Left kidney (tissue), 8 donors: ENCODE measurements at places on chromosomes 13 and 19. TPM values are rescaled to one million over a fixed set of nuclear protein-coding genes. Genes with fewer than 3 reads are reported as not detected.

GRCh38 chr13:92346046-92346445 lies 880.6 kb upstream of the GPC6 start:
- DNase-seq = no peak

DNA sequence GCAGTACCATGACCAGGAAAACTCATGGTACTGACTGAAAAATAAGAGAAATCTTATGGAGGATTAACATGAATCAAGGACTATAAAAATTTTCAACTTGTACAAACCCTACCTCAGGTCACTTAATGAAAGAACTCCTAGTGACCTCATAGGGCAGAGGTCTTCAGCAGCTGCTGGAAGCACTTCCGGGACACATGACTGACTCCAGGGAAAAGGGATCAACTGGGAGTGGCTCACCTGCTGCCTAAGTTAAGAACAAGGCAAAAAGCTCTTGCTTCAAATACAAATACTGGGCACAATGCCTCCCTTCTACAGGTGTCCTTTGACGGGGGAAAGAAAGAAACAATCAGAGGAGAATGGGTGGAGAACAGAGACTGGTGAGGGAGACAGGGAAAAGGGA lies 18.6 kb downstream of the DOCK9 start:
- no peak for DNase-seq

RFPL4A gene
- not detected for polyA plus RNA-seq

DNA sequence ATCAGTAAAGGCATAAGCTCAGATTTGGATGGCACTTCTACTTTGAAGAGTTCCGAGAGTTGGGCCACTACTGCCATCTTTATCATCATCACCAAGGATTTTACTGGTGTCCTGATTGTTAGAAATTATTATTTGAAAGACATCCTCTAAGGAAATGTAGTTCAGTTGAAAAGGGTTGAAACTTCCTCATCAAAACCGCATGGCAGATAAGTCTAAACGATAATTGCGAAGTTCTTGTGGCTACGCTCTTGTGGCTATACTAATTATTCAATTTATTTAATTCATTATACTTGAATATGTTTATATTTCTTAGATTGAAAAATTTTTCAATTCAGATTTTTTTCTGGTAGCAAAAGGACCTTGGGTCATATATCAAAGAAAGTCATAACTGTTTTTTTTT lies 22.4 kb downstream of the TNFRSF19 start:
- no peak for DNase-seq

DNA sequence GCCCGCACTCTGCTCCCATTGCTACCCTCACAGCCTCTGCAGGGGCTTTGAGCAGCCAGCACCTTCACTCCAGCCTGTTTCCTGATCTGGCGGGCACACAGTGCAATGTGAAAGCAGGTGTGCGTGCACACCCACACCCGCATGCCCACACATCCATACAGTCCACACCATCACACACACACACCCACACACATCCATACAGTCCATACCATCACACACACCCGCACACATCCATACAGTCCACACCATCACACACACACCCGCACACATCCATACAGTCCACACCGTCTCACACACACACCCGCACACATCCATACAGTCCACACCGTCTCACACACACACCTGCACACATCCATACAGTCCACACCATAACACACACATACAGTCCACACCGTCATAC lies 28.0 kb downstream of the PIAS4 start:
- DNase-seq = no peak

- DNase-seq = no peak
These were observed 41.4 kb upstream of the IGSF23 start for GRCh38 chr19:44571830-44572580.

GRCh38 chr19:21128901-21129698 lies 12.7 kb upstream of the ZNF431 start:
- DNase-seq = no peak

- DNase-seq = no peak
These were observed 38.7 kb downstream of the SIAH3 start for GRCh38 chr13:45812695-45813372.
